ENCODE measurements at places on chromosomes 12 and 14. TPM values are rescaled to one million over a fixed set of nuclear protein-coding genes. Genes with fewer than 3 reads are reported as not detected.

The INHBC gene
- total RNA-seq, result not detected

The PDZRN4 gene
- not detected for total RNA-seq

The CHFR gene
- total RNA-seq, result 24.4 TPM

The IQSEC3 gene
- not detected for total RNA-seq

The PTPRO gene
- not detected for total RNA-seq

The SLC24A4 gene
- 0.10 TPM for total RNA-seq

The PLA2G1B gene
- total RNA-seq, result not detected

The LPAR5 gene
- 0.62 TPM for total RNA-seq

The TBC1D30 gene
- 1.9 TPM for total RNA-seq

The TUNAR gene
- total RNA-seq, result not detected

The ARHGEF40 gene
- 12.3 TPM for total RNA-seq

The ASB2 gene
- total RNA-seq, result 0.67 TPM

The CD69 gene
- 0.16 TPM for total RNA-seq

The BMAL2 gene
- total RNA-seq, result 15.7 TPM

The ZFHX2 gene
- 1.1 TPM for total RNA-seq

The OR6S1 gene
- not detected for total RNA-seq

The TAS2R19 gene
- not detected for total RNA-seq

The CPM gene
- 5.3 TPM for total RNA-seq

The ASCL1 gene
- not detected for total RNA-seq

The SYNDIG1L gene
- total RNA-seq, result not detected

The CABP1 gene
- 0.21 TPM for total RNA-seq

The NKX2-1 gene
- total RNA-seq, result not detected

The SALL2 gene
- 1.0 TPM for total RNA-seq

The KLHL33 gene
- not detected for total RNA-seq

The OR6C2 gene
- total RNA-seq, result not detected

The AICDA gene
- total RNA-seq, result 0.13 TPM

The HOTAIR gene
- 0.38 TPM for total RNA-seq

The CBX5 gene
- total RNA-seq, result 25.9 TPM

The TMEM117 gene
- 1.6 TPM for total RNA-seq

The TC2N gene
- 0.70 TPM for total RNA-seq

The ZFYVE1 gene
- total RNA-seq, result 8.8 TPM

The AGAP2 gene
- 0.13 TPM for total RNA-seq

The SERPINA9 gene
- not detected for total RNA-seq

The IGFBP6 gene
- 240 TPM for total RNA-seq

The OAS2 gene
- total RNA-seq, result 0.63 TPM

The CEBPE gene
- total RNA-seq, result not detected

The MANSC4 gene
- total RNA-seq, result not detected

All from A549 treated with GW870086 at 1 μM for 4 hours (cell line).